Activated B cell treated with CpG ODN at 0.5 μM for 24 hours (primary cell): ENCODE measurements at places on chromosomes 2 and 18.

- DNase-seq, result no peak
These were observed 667 bp downstream of the GFPT1 start for GRCh38 chr2:69386360-69386759.

GRCh38 chr2:80303006-80303908 lies 1.3 kb downstream of the LRRTM1 start:
- DNase-seq, result no peak

DNA sequence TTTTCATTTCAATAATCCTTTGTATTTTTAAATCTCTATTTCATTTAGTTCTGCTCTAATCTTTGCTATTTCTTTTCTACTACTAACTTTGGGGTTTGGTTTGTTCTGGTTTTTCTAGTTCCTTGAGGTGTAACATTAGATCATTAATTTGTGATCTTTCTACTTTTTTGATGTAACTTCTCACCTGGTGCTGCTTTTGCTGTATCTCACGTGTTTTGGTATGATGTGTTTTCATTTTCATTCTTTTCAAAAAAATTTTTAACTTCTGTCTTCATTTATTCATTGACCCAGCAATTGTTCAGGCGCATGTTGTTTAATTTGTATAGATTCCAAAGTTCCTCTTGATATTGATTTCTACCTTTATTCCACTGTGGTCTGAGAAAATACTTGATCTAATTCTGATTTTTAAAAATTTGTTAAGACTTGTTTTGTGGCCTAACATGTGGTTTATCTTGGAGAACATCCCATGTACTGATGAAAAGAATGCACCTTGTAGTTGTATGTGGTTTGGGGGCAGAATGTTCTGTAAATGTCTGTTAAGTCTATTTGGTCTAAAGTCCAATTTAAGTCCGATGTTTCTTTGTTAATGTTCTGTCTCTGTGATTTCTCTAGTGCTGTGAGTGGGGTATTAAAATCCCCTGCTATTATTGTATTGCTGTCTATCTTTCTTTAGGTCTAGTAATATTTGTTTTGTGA lies 17.3 kb upstream of the MALT1 start:
- no peak for DNase-seq

GRCh38 chr2:71530641-71531332 lies 77.4 kb downstream of the DYSF start:
- no peak for DNase-seq

- DNase-seq, result no peak
These were observed 8.2 kb upstream of the GPR17 start for GRCh38 chr2:127637725-127638252.

GRCh38 chr2:224572338-224572737 lies 12.8 kb downstream of the CUL3 start:
- no peak for DNase-seq

DNA sequence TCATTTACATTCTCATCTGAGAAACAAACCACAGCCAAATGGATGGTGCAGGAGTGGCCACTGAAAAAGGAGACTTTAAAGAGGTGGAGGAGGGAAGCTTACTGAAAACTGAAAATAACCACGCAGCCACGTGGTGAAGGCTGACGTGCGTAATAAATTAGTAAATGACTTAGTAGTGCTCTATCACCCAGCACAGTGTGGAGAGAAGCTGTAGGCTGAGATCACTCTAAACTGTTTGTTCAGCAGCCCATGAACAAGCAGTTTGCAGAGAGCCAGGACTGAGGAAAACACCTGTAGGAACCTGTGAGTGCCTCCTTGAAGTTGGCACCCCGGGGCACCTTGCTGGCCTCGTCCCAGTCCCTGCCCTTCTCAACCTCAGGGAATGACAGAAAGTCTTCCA lies 193.0 kb downstream of the TXNL1 start:
- DNase-seq, result no peak
